Neural crest cell (in vitro differentiated cells): ENCODE measurements at places on chromosomes 13 and 19. TPM values are rescaled to one million over a fixed set of nuclear protein-coding genes. Genes with fewer than 3 reads are reported as not detected.
A peak's percentile ranks its signal among the peaks of the same experiment; 100 is the strongest.

CBARP gene
- total RNA-seq = 26.2 and 27.1 TPM in 2 replicates

DNA sequence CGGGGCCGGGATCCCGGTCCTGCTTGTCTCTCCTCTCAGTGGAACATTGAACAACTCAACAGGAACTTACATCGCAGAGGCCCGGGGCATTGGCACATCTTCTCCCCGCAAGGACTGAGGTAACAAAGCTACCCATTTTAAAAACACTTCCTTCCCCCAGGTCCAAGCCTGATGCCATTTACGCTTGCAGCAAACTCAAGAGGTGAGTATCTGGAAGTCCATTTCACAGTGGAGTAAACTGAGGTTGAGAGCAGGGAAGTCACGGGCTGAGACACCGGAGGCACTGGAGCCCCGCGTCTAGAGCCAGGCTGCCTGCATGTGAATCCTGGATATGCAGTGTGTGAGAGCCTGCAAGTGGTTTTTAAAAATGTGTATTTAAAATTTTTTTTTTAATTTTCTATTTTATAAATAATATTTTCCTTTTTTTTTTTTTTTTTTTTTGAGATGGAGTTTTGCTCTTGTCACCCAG is 492 bp upstream of the PGLYRP1 start:
- no peak overlapping the region for H3K27ac ChIP-seq
- peaks cover 8% of the 10 kb centered on the region for H3K36me3 ChIP-seq
- H3K4me1 ChIP-seq = no peaks in the 10 kb centered on the region
- H3K4me3 ChIP-seq = no peak overlapping the region
- H3K27me3 ChIP-seq = peaks cover 7% of the 10 kb centered on the region

DNA sequence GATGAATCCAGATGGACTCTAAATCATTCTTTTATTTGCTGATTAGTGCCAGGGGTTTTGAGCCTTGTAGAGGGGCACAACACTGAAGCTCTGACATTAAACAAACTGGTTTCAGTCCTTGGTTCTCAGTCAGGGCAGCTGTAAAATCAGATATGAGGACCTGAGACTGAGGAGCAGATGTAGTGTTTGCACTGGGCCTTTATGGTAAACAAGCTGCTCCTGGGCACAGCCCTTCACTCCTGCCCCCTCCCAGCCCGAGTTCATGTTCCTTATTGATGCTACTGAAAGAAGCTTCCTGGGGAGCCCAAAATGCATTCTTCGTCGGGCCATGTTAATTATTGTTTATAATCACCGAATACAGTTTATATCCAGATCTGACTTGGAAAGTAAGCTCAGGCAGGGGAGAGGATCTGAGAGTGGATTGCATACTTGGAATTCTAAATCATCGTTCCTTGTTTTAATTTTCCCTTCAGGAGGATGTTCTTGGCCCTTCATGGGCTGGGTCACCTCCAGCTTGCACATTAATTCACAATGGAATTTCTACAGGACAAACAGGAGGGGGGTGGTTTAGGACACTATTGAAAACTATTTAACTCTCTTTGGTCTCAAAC is 213.5 kb downstream of the FGF9 start:
- H3K4me1 ChIP-seq = peaks cover 6% of the 10 kb centered on the region
- DNase-seq = no peak
- no peak overlapping the region for H3K4me3 ChIP-seq
- no peaks in the 10 kb centered on the region for H3K36me3 ChIP-seq

- H3K27me3 ChIP-seq = no peaks in the 10 kb centered on the region
- H3K27ac ChIP-seq = peak overlapping the region; percentile 84
- peaks cover 15% of the 10 kb centered on the region for H3K36me3 ChIP-seq
Measured at GRCh38 chr19:15430526-15431120, 11.8 kb upstream of the AKAP8L start.

DNA sequence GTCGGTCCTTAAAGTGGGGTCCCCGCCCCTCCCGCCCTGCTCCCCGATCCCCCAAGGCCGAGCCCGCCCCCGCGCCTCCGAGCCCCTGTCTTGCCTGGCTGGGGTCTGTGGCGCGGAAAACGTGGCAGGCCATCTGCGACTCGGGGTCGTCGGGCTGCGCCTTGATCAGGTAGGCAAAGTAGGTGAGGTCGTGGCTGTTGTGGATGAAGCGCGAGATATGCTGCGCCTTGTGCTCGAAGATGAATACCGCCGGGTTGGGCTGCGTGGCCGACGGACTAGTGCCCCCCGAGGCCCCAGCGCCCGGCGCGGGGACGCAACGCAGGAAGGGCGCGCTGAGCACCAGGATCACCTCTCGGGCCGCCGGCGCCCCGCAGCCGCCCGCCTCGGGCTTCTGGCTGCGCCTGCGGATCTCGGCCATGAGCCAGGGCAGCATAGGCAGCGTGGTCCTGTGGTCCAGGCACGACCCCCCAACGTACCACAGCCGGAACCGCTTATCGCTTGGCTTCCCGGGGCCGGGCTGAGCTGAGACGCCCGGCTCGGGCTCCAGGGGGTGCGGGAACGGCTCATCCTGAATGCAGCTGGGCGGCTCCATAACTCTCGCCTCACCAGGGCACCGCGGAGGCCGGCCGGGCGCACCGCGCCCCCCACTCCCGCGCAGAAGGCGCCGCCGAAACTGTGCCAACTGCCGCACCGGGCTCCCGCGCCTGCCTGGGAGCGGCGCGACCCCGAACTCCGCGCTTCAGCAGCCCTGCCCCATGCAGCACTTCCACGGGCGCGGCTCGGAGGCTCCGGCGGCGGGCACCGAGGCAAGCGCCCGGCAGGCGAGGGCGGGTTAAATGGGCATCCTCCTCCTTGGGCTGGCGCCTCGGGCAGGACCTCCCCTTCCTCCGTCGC is 546 bp downstream of the TBC1D4 start:
- no peak overlapping the region for H3K27ac ChIP-seq
- DNase-seq = peak; percentile 39
- H3K4me1 ChIP-seq = peaks cover 25% of the 10 kb centered on the region
- peak overlapping the region; percentile 87 for H3K4me3 ChIP-seq

DNA sequence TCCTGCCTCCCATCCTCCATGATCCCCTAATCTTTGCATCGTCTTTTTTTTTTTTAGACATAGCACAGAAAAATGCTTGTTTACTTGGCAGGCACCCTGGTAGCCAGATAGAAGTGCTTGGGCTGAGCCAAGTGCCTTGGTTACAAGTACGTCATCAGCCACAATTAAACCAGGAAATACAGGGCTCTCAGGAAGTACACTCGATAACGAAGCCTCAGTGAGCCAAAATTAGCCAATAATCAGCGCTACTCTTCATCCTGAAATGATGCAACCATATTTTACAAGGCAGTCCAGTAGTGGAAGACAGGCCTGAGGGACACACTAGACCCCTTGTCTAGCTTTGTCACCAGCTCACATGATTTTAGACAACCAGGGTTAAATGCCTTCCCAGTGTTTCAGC is 194.0 kb upstream of the NBEA start:
- H3K4me3 ChIP-seq = no peak overlapping the region
- H3K36me3 ChIP-seq = no peaks in the 10 kb centered on the region
- H3K27ac ChIP-seq = no peak overlapping the region
- H3K27me3 ChIP-seq = peaks cover 6% of the 10 kb centered on the region

GRCh38 chr19:46824890-46825730 is 25.5 kb downstream of the AP2S1 start:
- H3K27ac ChIP-seq = peak overlapping the region; percentile 84
- no peak overlapping the region for H3K4me3 ChIP-seq
- no peak for DNase-seq
- H3K27me3 ChIP-seq = no peaks in the 10 kb centered on the region

LILRA1 gene
- not detected in 2 replicates for total RNA-seq

DNA sequence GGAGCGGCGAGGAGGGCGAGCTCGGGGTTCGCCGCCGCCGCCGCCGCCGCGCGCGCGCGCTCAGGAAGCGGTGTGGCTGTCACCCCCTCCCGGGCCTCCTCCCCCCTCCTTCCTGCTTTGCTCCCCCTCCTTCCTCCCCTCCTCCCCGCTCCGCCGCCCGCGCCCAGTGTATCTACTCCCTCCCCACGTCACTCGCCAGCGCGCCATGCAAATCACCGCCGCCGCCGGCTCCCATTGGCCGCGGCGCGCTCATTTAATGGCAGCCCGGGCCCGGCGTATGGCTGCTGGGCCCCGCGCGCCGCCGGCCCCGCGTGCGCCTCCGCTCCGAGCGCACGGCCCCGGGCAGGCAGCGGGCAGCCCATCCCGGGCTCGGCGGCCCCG is 335 bp upstream of the SOX1 start:
- H3K27me3 ChIP-seq = peaks cover 73% of the 10 kb centered on the region
- H3K4me3 ChIP-seq = peak overlapping the region; percentile 86
- peak; percentile 89 for DNase-seq
- peaks cover 16% of the 10 kb centered on the region for H3K36me3 ChIP-seq
- H3K27ac ChIP-seq = no peak overlapping the region

CDX2 gene
- total RNA-seq = 1.3 and 2.4 TPM in 2 replicates

DNA sequence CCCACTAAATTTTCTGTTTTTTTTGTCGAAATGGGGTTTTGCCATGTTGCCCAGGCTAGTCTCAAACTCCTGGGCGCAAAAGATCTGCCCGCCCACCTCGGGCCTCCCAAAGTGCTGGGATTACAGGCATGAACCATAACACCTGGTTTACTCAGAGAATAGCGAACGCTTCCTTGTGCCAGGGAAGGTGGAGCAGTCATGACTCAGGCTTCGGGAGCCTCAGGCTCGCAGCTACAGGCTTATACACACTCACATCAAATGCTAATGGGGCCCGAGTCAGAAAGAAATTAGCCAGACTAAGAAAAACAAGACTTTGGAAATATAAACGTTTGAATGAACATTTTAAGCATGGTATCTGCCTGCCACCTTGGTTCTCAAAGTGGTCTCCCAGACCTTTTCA is 11.0 kb upstream of the TPT1 start:
- H3K27me3 ChIP-seq = no peaks in the 10 kb centered on the region
- no peak overlapping the region for H3K4me3 ChIP-seq
- no peak overlapping the region for H3K27ac ChIP-seq
- DNase-seq = no peak
- H3K36me3 ChIP-seq = peaks cover 16% of the 10 kb centered on the region

DNA sequence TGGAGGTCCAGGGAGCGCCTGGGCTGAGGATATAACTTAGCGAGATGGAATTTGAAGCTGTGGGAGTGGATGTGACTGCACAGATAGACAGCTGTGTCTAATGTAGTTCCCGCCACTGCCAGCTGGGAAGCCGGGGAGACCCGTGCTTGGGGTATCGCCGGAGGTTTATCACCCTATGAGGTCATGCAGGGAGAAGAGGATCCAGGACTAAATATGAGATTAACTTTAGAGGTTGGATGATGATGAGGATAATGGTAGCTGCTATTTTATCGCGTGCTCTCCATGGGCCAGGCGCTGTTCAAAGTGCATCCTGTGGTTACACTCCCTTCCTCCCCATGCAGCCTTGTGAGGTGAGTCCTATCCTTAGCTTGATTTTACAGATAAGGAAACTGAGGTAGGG is 19.9 kb downstream of the SSC5D start:
- no peaks in the 10 kb centered on the region for H3K36me3 ChIP-seq
- no peak for DNase-seq
- peaks cover 10% of the 10 kb centered on the region for H3K27me3 ChIP-seq
- peaks cover 4% of the 10 kb centered on the region for H3K4me1 ChIP-seq
- H3K27ac ChIP-seq = no peak overlapping the region

LYL1 gene
- total RNA-seq = 0.30 and 0.45 TPM in 2 replicates

DNA sequence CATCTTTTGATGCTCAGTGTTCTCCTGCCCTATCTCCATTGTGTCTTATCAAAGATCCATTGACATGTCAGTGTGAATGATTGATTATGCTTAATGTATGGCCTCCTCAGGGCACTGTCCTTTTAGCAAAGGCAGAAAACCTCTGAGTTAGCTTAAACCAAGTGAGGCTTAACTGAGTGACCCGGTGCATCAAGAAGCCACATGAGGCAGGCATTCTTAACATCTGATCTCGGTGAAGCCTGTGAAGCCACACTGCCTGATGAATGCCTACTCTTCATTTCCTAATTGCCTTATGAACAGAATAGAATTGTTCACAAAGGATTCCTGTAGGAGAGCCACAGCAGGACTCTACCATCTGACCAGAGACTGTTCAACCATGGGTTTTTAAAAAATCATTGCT is 168.1 kb upstream of the SOX21 start:
- H3K36me3 ChIP-seq = peaks cover 3% of the 10 kb centered on the region
- peaks cover 13% of the 10 kb centered on the region for H3K4me1 ChIP-seq
- H3K4me3 ChIP-seq = peak overlapping the region; percentile 0
- DNase-seq = no peak
- H3K27ac ChIP-seq = no peak overlapping the region

- H3K27ac ChIP-seq = no peak overlapping the region
- no peak overlapping the region for H3K4me3 ChIP-seq
- H3K27me3 ChIP-seq = no peaks in the 10 kb centered on the region
- peaks cover 4% of the 10 kb centered on the region for H3K36me3 ChIP-seq
Measured at GRCh38 chr13:75850916-75851315, 214.8 kb downstream of the LMO7 start.

DNA sequence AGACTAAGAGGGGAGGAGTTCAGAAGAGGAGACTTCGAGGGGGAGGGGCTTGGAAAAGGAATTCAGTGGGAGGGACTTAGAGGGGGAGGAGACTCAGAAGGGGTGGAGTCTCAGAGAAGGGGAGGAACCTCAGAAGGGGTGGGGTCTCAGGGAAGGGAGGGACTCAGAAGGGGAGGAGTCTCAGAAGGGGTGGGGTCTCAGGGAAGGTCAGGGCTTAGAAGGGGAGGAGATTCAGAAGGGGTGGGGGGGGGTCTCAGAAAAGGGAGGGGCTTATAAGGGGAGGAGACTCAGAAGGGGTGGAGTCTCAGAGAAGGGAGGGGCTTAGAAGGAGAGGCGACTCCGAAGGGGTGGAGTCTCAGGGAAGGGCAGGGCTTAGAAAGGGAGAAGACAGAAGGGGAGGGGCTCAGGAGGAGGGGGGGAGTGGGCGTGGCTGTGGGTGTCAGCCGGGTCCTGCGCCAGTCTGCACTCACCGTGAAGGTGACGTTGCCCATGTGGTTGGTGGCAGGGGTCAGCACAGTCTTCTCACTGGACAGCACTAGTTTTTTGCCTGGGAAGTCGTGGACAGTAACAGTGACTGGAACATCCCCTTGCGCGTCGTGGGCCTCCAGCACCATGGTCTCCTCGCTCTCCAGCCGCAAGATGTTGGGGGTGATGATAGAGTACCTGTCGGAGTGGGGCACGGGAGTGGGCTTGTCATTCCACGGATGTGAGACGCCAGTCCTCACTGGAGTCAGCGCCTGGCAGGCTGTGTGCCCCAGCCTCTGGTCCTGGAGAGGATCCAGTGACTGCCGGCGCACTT is 1.5 kb downstream of the C3 start:
- H3K27me3 ChIP-seq = peaks cover 32% of the 10 kb centered on the region
- H3K4me1 ChIP-seq = peaks cover 12% of the 10 kb centered on the region
- no peaks in the 10 kb centered on the region for H3K36me3 ChIP-seq
- no peak for DNase-seq

DNA sequence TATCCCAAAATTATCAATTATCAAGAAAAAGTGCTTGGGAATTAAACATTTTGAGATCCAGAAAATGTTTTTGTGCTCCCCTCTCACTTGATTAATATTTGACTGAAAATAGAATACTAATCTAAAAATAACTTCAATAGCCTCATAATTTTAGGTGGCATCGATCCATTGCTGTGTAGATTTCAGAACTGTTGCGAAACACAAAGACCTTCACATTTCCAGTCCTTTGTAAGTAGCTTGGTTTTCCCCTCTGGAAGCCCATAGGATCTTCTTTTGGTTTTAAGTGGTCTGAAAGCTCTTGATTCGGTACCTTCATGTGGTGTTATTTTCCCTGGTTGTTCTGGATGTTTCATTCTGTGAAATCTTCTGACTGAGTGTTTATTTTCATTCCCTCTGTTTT is 176.5 kb downstream of the NUFIP1 start:
- no peaks in the 10 kb centered on the region for H3K4me1 ChIP-seq
- no peak overlapping the region for H3K27ac ChIP-seq
- H3K4me3 ChIP-seq = no peak overlapping the region
